Fibroblast of villous mesenchyme (primary cell): ENCODE measurements at places on chromosomes 1 and 21.
A peak's percentile ranks its signal among the peaks of the same experiment; 100 is the strongest.

- DNase-seq = no peak
These were observed 9.6 kb upstream of the RSBN1 start for GRCh38 chr1:113821916-113822315.

DNA sequence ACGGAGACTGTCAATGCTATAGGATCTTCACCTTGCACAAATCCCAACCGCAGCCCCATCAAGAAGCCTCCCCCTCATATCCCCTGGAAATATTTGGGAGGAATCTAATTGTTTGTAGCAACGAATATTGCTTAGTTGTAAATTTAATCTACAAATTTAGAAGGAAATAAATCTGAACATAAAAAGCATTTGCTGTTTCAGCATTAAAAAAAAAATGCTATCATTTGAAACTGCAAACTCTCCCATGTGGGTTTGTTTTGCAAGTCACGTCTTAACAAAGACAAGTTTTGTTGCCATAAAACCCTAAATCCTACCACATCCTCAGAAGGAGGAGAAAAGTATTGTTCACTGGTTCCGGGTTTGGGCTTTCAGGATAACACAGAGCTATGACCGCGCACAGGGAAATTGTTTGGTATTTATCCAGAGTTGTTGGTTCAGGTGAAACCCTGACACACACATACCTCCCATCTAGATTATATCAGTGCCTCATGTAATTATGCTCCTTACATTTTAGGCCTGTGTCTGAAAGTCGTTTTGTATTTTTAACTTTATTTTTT is 279.6 kb downstream of the TM2D1 start:
- no peak for DNase-seq

DNA sequence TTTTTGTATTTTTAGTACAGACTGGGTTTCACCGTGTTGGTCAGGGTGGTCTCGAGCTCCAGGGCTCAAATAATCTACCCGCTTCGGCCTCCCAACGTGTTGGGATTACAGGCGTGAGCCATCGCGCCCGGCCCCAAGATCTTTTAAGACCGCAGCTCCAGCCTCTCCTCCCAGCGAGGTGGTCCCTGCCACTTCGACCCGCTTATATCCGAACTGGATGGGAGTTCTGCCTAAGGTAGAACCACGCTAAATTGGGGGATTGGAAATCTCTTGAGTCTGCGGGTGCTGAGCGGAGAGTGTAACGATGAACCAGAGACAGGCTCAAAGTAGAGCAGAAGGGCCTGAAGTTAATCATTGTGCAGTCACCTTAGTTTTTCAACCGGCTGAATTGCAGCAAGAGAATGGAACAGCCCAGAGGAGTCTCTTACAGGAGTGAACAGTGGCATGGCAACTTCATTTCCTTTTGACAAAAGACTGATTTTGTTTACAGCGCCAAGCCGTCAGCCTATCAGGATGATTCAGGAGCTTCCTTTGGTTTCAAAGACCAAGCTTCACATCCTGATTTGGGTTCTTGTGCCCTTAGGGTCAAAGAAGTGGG is 726 bp upstream of the CYB5R1 start:
- no peak for DNase-seq

DNA sequence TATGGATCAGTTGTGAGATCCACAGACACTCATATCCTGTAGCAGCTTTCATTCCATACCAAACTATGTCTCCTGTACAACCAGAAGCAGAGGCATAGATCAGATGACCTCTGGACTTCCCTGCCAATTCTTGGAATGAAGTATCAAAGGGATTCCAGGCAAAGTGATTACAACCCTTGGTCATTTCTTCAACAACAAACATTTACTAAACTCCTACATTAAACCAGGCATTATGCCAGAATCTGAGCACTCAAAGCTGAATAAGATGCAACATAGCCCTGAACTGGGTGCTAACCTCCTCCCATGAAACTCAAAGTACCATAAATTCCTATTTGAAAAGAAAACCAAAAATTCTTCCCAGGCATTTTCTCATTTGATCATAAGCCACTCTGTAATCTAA is 121.2 kb upstream of the SGIP1 start:
- peak; percentile 62 for DNase-seq

GRCh38 chr1:5721634-5722215 is 270.5 kb downstream of the NPHP4 start:
- DNase-seq = no peak
